ENCODE measurements at places on chromosomes 7 and 10.

- DNase-seq = no peak
Observed at GRCh38 chr10:112456533-112456932, 9.5 kb downstream of the VTI1A start.

DNA sequence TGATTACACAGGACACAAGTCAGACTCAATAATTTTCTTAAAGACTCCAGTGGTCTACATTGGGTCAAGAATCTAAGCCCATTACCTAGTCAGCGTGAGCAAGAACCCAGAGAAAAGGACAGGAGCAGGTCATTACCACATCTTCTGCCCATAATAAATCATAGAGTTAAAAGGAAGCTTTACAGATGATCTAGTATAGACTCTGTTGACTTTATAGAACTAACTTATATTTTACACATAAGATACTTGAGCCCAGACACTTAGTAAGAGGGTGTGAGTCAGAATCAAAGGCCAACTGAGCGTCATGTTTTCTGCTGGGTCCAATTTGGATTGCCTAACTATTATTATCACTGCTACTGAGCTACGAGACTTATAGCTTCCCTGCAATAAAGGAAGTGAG lies 206.1 kb upstream of the NPSR1 start:
- DNase-seq = peak; percentile 8

DNA sequence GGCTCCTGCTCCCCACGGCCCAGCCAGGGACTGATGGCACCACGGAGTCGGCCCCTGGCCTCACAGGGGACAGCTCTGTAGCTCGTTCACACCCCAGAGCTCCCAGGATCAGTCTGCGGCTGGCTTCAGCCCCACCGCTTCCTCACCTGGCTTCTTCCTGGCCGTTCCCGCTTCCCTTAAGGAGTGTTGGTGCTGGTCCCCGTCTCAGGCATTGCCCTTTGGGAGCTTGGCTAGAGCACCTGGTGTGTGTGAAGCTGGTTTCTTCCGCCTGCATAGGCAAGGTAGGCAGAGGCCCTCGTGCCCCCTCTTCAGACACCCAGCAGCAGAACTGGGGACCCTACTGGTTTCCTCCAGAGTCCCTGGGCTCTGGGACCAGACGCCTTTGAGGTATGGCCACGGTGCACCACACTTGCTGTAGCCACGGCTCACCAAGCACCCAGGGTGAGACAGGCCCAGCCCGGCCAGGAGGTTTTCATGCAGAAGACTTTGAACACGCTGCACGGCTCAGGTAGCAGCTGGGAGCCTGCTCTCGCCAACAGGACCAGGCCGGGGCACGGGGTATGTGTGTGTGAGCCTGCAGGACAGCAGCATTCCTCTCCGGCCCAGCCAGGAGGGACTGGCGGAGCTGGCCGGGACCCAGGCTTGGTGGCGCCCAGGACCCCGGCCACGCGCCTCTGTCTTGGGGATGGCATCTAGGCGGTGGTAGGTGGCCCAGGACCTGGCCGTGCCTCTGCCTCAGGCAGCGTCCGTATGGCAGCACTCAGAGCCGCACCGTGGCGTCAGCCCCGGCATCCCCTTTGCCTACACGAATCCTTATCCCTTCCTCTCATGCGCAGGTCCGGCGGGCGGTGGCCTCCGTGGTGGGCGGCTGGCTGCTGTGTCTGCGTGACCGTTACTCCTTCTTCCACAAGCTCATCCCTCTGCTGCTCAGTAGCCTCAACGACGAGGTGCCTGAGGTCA lies 13.2 kb upstream of the PRKAR1B start:
- DNase-seq = no peak

DNA sequence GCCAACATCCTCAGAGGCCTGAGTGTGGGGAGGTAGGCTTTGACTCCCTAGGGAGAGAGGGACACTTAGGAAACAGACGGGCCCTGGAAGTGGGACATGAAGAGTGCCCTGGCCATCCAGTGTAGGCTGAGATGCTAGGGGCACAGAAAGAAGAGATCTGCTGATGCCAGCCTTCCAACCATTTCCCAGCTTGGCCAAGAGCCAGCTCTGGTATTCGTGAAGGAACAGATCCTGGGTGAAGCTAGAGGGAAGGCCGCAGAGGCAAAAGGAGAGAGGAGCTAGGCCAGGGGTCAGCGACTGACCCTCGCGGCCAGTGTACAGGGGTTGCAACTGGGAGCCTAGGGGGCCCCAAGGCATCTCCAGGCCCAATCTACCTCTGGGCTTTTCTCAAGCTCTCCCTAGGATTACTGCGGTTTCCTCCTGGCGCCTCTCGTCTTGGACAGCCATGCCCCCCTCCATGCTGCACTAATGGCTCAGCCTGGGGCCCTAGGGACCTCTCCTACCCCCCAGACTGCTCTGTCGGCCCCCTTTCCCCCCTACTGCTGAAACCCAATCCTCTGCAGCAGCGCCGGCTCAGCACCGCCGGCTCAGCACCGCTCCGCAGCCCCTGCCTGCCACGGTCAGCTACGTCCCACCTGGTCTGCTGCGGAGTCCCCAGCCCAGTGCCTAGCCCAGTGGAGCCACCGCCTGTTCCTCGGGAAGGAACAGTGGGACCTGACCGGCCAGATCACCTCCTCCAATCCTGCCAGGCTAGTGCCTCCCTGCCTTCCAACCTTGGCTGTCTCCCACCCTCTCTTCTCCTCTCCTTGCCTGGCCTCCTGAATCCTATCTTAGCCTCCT lies at the start of gene ASIC3:
TSS of gene ASIC3 (plus strand) at position 556 of the 840 bp plus-strand sequence. CDS start 355 bp downstream, outside the sequence.
- no peak for DNase-seq

DNA sequence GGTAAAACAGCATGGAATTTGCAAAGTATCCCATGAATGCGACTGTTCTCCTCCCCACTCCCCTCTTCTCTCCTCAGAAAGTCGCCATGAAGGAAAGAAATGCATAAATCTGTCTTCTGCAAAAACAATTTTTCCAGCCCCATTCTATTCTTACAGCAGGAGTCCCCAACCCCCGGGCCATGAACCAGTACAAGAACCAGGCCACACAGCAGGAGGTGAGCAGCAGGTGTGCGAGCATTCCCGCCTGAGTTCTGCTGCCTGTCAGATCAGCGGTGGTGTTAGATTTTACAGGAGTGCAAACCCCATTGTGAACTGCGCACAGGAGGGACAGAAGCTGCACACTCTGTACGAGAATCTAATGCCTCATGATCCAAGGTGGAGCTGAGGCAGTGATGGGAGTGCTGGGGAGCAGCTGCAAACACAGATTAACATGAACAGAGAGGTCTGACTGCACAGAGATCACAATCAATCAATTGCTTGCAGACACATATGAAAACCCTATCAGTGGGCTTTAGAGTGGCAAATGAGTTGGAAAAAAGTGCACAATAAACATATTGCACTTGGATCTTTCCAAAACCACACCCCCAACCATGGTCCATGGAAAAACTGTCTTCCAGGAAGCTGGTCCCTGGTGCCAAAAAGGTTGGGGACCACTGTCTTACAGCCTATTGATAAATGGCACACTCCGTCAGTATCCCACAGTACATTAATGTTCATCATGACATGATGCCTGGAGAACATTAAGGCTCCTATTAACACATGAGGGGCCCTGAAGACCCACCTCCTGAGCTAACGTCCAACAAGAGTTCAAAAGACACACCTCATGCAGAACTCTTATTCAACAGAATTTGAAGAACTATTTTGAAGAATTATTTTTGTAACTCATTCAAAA lies 205.0 kb downstream of the PTPRN2 start:
- no peak for DNase-seq

DNA sequence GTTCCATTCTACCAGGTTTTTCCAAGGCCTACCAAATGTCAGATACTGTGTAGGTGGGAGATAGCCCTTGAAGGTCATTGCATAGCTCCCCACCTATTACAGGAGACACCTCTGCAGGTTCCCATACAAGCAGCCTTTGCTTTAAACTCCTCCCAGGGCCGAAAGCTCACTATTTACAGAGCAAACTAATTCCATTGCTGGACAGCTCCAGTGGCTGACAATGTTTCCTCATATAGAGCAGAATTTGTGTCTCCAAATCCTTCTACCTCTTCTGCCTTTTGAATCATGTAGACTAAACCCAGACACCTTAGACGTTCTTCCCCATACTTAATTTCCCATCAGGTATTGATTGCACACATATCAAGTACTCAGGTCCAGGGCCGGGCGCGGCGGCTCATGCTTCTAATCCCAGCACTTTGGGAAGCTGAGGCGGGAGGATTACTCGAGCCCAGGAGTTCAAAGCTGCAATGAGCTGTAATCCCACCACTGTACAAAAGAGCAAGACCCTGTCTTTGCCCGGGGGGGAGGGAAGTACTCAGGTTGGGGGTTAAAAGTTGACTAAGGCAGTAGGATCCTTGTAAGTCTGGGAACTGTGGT lies 2.1 kb downstream of the CNNM1 start:
- peak; percentile 68 for DNase-seq

DNA sequence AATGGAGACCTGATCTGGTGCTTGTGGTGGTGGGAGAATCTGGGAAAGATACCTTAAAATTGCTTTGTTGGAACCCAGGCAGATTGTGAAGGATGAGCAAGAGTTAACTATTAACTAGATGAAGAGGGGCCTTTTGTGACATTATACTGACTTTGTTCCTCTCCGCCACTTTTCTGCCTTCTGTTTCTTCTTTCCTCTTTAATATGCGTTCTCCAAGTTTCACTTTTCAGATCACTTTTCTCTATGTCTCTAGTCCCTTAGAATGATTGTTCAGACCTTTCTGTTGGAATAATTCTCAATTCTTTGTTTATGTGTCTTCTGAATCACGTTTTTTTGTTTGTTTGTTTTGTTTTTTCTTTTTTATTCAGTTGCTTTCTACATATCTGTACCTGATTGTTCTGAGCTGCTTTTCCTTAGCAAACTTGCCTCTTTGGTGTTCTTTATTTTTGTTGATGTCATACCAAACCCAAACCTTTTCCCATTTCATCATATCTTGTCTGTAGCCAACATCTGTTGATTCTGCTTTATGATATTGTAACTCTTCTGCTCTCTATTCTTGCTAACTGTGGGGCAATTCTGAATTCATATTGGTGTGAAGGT lies 2.8 kb downstream of the BMPR1A start:
- DNase-seq = no peak

DNA sequence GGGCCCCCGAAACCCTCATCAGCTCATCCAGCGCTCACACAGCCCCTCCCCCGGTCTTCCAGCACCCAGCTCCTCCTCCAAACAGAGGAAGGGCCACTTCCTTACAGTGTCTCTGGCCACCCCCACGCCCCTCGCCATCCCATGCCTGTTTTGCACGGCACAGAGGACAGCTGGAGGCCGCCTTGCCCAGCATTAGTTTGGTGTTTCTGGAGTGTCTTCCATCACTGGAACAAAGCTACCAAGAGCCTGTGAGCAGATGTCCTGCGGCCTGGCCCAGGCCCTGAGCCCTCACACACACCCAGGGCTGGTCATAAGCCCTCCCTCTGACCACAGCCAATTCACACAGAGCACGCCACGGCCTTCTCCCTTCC lies 82.3 kb downstream of the MAD1L1 start:
- DNase-seq = peak; percentile 9

DNA sequence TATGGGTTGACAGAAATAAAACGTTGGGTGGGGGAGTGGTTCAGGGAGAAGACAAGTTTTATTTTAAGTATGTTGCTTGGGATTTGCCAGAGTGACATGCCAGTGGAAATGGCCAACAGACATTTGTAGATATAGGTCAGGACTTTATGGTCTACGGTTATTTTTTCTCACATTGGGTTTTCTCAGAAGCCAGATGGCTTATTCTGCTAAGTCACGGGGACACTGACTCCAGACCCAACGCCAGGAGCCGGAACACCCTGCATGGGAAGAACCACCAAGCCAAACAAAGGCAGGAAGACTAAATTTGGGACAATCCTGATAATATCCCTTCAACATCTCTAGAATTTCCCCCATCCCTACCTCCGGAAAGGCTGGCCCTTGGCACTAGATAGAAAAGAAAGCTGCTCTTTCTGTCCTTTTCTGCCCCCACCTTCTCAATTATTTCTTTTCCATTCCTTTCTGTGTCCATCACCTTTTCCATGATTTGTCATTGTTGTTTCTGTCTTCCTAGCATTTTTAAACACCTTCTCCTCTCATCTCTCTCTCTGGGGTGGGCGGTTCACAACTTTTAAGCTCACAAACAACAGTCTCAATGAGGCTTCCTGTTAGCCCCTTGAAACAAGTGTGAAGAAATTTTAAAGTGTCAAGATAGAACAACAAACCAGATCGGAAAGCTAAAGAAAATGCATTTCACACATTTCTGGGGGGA lies 44.7 kb downstream of the TBXAS1 start:
- no peak for DNase-seq

DNA sequence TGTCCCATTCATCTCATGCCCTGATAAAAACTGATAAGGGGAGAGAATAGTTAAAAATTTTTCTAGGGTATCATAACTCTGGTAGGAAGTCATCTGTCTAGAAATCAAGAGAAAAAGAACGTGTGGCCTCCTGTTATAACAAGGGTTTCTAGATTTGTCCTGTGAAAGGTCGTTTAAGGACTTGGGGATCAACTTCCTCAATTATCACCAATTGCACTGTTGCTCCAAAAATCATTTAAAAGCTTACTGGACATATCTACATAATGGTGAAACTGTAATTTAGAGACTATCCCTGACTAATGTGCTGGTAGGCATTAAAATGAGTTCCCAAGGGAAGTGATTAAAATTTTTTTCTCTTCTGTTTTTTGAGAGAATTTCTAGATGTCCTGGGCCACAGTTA lies 58.2 kb downstream of the GPR141 start:
- no peak for DNase-seq

DNA sequence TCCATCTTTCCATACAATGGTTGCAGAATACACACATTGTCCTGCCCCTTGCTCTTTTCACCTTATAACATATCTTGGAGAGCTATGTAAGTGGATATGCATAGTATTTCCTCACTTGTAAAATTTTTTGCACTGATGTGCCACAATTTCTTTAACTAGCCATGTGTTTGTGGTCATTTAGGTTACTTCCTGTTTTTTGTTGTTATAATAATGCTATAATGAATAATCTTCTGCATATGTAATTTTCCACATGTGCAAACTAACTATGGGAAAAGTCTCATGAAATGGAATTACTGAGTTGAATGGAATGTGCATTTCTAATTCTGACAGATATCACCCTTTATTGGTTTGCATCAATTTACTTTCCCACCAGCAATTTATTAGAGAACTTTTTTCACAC lies 2.8 kb downstream of the TAS2R41 start:
- DNase-seq = no peak

- DNase-seq = no peak
Observed at GRCh38 chr7:35593899-35594298, 101.0 kb downstream of the HERPUD2 start.

- DNase-seq = no peak
Observed at GRCh38 chr7:4709187-4709586, 27.1 kb downstream of the FOXK1 start.

- DNase-seq = no peak
Observed at GRCh38 chr10:35502692-35503091, 102.4 kb upstream of the GJD4 start.

DNA sequence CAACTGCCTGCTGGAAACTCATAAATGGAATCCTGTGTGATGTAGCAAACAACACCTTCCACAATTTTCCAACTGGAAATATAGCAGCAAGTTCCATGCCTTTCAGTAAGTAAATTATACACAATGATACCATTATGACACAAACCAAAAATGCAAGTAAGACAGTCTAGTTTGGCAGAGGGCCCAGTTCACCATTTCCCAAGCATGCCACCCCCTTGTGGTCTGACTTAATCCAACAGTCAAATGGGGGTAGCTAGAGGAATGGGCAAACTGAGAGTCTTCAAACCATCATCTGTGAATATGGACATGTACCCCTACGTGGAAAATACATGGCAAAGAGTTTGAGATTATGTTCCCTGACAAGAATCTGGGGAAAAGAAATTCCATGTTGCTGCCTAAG lies 137.6 kb upstream of the VWC2 start:
- no peak for DNase-seq

All from foreskin fibroblast (primary cell).